ENCODE measurements at places on chromosomes 3 and 15. TPM values are rescaled to one million over a fixed set of nuclear protein-coding genes. Genes with fewer than 3 reads are reported as not detected.

- no peak for DNase-seq
Measured at GRCh38 chr3:147391781-147392624, 14.3 kb downstream of the ZIC4 start.

DNA sequence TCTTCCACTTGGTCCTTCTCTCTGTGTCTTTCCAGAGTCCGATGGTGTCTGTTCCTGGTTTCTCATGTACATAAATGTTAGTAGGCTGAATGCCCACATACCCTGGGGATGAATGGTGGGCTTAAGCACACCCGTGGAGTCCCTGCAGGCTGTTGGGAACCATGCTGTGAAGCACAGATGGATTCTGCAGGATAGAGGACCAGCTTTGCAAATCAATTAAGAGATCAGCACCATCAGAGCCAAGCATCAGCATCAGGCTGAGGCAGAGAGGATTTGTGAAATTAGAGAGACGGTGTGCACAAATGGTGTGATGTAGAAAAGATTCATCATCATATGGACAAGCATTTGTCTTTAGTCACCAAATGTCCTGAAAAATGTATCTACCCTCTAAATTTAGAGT lies 127.1 kb downstream of the SV2B start:
- no peak for DNase-seq

DNA sequence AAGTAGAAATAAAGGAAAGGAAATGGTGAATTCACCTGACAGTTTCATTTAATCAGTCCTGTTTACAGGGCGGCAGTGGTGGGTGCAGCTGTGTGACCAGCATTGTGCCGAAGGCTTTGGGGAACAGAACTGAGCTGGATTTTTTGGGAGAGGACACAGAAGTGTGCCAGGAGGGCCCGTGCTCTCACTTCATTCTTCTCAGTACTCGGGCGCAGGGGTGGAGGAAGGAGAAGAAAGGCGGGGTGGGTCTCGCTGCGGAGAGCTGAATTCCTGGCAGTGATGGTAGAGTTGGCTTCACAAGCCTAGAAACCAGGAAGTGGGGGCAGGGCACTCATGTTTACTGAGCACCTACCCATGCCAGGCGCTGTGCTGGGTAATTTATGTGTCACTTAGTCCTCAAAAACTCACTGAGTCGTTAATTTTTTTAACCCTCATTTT lies 64.6 kb downstream of the CRTC3 start:
- DNase-seq: no peak

DNA sequence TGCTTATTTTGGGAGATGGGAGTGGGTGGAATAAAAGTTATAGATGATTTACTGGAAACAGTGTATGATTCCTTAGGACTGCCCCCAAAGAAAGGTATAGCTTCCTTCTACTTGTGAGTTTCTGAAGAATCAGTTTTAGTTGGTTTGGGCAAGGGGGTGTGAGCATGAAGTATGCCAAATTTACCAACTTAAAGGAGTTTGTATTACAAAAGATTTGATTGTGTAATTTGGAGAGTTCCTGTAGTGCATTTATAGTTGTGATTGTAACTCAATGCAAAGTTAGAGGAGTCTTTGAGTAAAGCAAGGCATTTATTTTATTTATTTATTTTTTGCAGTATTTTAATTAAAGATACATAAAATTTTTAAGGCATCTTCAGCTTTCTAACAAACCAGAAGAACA lies 42.8 kb downstream of the TSC22D2 start:
- DNase-seq: no peak

DNA sequence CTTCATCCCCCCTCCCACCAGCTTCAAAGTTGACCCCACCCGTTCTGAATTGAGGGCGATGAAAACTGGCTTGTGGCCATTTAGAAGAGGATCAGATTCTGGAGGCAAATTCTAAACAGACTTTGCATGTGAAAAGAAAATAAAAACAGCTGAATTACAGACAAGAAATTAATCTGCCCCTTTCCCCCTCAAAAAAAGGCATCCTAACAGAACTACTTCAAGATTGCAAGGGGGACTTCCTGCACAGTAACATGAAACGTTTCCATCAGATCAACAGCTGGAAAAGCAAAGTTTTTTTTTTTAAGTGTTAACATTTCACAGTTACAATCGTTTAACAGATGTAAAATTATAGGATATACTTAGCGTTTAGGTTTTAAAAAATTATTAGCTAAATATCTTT lies 229.3 kb downstream of the RORA start:
- DNase-seq: no peak

SSUH2 gene
- total RNA-seq: 0.73 TPM

DNA sequence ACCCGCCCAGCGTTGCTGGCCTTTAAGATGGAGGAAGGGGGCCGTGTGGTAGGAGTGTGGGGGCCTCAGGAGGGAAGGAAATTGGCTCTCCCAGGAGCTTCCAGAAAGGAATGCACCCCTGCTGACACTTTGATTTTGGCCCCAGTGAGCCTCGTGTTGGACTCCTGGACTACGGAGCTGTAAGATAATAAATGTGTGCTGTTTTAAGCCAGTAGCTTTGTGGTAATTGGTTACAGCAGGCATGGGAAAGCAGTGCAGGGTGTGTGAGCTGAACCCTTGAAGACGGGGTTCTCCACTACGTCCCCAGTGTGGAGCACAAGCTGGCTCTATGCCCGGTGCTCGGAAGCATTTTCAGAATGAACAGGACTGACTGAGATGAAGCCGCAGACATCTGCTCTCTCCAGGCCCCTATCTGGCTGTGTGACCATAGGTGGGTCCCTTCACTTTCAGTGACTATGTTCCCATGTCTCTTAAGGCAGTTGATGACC lies 22.9 kb upstream of the CGNL1 start:
- no peak for DNase-seq

All from H1 (cell line).